ENCODE measurements at places on chromosomes 12 and 14.

DNA sequence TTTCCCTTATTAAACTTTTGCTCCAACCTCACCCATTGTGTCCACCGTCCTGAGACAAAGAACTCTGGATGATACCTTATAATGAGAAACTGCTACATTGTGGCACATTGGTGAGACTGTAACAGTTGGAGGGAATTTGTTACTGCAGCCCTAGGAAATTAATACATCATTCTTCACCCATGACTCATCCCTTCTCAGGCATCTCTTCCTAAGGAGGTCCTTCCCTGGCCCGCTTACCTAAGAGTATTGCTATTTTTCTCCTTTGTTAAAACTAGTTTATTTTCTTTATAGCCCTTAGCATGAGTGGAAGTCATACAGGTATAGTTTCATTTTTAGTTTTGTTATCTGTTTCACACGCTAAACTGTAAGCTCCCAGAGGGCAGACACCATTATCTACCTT lies 87.1 kb downstream of the TMEM260 start:
- no peak for DNase-seq

GRCh38 chr12:15157269-15157671 lies 63.9 kb downstream of the RERG start:
- no peak for DNase-seq

DNA sequence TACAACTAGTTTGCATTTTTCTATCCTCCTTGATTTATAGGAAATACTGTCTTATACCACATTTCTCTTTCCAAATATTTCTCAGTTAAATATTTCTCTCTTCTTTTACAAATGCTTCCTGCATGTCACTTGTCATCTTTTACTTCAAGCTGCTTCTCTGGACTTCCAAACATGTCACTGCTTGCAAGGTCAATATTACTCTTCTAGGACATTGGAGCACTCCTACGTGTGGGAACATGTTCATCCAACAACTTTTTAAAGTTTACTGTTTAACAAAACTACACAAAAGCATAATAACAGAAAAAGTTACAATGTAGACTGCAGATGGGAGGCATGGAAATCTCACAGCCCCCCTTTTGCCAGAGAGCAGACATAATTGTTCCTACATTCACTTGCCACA lies 28.5 kb upstream of the CNTN1 start:
- DNase-seq: no peak

GRCh38 chr12:4145990-4146859 lies 127.3 kb upstream of the CCND2 start:
- DNase-seq: peak; percentile 45

- DNase-seq: no peak
Observed at GRCh38 chr12:132481345-132481744, 8.6 kb upstream of the FBRSL1 start.

DNA sequence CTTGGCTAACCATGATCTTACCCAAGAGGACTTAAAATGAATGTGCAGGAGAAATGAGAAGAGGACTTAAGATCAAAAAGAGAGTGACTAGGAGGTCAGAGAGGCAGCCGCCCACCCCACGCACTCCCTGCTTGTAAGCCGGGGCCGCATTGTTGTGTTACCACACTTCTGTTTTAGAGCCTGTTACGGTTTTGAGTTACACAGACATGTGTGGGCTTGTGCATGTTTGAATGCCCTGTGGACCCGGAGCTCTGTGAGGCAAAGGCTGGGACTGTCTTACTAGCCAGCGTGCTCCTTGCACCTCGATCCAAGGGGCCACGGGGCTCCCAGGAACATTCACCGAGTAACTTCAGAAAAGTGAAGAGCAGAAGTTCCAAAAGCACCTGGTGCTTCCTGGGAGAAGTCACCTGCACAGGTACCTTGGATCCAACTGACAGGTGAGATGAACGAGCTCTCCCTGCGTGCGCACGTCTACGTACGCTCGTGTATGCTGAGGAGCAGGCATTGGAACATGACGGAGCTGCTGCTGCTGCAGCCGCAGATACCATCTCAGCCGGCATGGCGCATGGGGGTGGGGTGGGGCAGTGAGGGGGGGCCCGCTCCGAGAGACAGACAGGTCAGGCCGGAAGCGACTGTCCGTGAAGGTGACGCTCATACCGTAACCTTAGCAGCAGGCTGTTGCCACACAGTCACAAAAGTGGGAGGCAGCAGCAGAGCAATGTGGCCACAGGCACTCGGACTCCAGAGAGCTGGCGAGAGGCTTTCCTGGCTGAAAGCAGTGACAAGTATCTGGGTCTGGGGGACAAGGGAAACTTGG lies 23.7 kb downstream of the SFSWAP start:
- no peak for DNase-seq

DNA sequence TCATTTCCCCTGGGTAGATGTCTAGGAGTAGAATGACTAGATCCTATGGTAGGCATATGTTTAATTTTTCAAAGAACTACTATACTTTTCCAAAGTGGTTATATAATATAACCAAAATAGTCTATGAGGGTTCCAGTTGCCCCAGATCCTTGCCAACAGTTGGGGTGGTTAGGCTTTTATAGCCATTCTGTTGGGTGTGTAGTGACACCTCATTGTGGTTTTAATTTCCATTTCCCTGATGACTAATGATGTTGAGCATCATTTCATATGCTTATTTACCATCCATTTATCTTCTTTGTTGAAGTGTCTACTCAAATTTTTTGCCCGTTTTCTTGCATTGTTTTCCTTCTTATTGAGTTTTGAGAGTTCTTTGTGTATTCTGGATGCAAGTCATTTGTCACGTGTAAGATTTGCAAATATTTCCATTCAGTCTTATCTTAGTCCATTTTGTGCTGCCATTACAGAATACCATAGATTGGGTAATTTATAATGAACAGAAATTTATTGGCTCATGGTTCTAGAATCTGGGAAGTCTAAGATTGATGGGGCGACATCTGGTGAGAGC lies 4.7 kb downstream of the SYNE2 start:
- DNase-seq: no peak

DNA sequence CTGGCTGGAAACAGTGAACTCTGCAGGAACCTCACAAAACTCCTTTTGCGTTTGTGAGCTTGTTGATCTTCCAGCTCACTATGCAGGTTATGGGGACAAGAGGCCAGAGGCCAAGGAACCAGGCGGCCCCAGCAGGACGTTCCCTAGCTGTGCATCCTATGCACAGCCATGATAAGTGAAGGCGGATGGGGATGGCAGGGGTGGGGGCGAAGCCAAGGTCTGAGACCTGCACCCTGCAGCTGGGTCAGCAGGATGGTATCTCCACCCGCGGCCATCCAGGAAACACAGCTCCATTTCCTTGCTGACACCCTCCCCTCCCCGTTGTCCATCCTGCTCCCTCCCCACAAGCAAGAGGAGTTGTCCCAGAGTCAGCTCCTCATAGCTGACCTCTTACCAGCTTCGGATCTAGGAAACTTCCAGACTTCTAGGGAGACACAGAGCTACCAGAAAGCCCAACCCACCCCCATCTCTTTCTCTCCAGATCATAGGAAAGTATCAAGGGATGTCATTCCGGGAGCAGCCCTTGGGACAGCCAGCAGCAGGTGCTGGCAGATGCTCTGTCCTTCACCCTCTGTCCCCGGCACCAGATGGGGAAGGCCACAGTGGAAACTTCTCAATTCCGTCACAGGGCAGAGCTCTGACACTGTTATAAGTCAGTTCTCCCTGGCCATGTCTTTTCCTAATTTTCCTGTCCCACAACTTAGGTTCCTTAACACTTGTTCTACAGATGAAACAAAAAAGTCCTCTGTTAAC lies 9.4 kb downstream of the ZBTB39 start:
- DNase-seq: no peak

All from activated T-helper 1 cell treated with anti-CD3 and anti-CD28 coated beads, Interleukin-2, amount 50 U/mL, for 16 hours (primary cell).